ENCODE measurements at places on chromosomes 16 and 17. TPM values are rescaled to one million over a fixed set of nuclear protein-coding genes. Genes with fewer than 3 reads are reported as not detected.
A peak's percentile ranks its signal among the peaks of the same experiment; 100 is the strongest.

The FBXW10B gene
- 12.6 TPM for total RNA-seq

The SIRT7 gene
- 56.0 TPM for total RNA-seq

The NDRG4 gene
- total RNA-seq = 4.9 TPM

The PABPN1L gene
- not detected for total RNA-seq

- peaks cover 81% of the 10 kb centered on the region for H3K36me3 ChIP-seq
- H3K4me3 ChIP-seq = peak overlapping the region; percentile 93
- H3K27me3 ChIP-seq = no peaks in the 10 kb centered on the region
These were observed 2.5 kb downstream of the PRSS8 start for GRCh38 chr16:31133046-31133501.
